ENCODE measurements at places on chromosomes 6 and 20.

GRCh38 chr20:50649590-50649989, 41.8 kb downstream of the RIPOR3 start:
- DNase-seq: no peak

GRCh38 chr6:130617658-130618057, 209.5 kb upstream of the SMLR1 start:
- DNase-seq: no peak

DNA sequence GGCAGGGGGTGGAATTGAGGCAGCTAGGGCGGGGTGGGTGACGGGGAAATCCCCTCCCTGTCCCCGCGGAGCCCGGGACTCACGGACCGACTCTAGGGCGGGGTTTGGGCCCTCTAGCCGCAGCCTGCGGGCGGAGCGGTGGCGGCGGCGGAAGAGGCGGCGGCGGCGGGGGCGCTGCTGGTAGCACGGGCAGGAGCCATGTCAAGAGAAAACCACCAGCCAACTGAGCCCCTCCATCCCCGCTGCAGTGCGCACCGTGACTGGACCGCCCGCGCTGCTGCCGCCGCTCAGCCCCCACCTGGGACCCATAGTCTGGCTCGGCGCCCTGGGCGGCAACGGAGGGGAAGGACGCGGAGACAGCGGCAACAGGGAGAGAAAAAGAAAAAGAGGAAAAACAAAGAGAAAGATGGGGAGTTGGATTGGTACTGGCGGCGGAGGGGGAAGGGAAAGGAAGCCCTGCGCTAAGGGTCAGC, 1.2 kb upstream of the C6orf62 start:
- DNase-seq: peak; percentile 77

GRCh38 chr20:37723668-37724067, 29.8 kb downstream of the CTNNBL1 start:
- no peak for DNase-seq

GRCh38 chr6:43246301-43247113, 3.2 kb downstream of the TTBK1 start:
- no peak for DNase-seq

DNA sequence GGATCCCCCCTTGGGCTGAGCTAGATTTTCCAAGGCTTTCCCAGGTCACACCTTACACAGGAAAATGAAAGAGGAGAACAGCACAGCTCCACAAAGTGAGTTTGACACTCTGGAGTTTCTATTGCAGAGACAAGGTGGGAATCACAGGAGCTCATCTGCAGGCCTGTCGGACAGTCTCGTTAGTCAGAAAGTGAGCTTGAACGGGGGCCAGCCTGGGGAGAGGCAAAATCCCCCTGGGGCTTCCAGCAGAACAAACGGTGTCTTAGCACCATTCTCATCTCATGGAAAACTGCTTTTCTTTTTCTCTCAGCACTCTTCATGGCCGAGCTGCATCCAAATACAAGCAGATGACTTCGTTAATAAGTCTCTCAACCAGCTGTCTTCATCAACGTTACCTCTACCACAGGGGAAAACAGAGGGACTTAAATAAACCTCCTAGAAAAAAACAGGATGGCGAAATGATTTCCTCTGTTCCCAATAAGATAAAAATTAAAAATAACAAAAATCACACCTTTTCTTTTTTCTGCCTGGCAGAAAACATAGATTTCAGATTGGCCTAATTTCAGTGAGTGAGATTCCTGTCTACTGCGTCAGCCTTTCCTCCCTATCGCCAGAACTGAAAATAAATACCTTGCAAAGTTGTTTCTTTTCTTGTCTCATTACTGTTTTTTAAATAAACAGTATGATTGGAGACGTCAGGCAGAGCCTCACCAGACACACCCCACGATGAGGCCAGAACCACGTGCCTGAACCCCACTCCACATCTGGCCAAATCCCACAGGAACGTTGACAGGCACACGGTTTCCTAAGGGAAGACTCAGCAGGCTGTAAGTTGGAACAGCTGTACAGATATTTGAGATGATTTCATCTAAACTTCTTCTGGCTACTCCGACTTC, 219.0 kb downstream of the TTLL2 start:
- no peak for DNase-seq

DNA sequence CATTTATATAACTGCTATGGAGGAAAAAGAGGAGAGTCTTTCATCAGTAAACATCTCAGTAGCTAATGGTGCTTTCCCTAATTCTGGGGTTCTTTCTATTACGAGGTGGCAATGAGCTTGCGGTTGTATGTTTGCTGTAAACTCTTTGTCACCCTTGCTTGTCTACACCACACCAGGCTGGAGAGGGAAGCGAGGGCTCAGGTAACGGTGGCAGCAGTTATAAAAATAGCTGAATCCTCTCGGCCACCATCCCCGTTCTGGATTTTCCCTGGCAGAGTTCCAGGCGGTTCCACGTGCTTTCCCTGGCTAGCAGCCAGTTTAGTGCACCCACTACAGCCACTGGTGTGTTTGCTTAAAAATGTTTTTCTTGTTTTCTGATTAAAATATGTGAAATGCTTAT, 39.0 kb downstream of the MAS1 start:
- peak; percentile 55 for DNase-seq

GRCh38 chr6:38739532-38739931, 24.4 kb downstream of the DNAH8 start:
- no peak for DNase-seq

- no peak for DNase-seq
Observed at GRCh38 chr20:2955257-2955970, 82.1 kb downstream of the PTPRA start.

DNA sequence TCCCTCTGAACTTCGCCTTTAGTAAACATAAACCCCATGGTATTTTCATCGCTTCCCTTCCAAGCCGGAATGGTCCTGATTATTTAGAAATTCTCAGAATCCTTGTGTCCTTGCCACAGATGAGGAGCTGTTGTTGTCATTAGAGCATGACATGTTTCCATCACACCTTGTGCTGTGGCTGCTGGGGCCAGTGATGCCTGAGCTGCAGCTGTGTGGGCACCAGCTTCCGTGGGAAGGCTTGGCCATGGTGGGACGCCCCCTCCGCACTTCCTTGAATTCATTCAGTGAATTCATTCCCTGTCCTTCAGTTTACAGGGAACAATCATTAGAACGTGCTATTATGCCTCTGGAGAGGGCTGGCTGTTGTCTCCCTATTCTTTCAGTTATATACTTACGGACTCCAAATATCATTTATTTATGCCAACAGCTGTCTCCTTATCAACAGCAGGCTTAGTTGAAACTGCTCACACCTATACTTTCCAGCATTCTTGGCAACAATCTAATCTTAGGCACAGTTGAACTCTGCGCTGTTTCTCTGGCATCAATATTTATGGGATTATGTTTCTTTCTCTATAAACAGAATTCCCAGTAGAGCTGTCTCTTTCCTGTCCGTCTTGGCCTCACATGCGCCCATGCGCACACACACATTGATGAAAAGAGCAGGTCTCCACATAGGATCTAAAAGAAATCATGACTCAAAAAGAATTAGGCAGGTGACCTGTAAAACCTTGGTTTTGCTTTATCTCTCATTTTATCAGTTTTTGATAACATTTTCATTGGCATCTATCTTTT, 9.0 kb downstream of the ADGRF1 start:
- DNase-seq: no peak

GRCh38 chr6:13511913-13512717, 24.7 kb upstream of the GFOD1 start:
- no peak for DNase-seq

GRCh38 chr20:44644667-44645131, 6.8 kb downstream of the ADA start:
- peak; percentile 70 for DNase-seq

DNA sequence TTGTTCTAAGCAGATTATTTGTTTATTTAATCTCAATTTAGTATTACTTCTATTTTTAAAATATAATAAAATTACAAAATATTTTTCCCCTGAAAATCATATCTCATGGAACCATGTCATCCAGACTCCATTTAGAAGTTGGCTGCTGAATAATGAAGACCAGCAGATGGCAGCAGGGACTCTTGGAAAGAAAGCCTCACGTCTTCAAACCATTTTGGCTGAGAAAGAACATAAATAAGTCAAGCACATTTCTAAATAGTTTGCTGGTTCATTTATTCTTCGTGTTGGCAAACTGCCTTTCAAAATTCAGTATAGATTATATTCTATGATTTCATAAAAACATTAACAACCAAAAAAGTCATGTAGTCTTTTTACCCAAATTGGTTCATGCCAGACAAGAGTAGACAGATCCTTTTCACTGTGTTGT, 71.7 kb downstream of the RCAN2 start:
- DNase-seq: no peak

GRCh38 chr6:43268355-43268700, 25.0 kb downstream of the TTBK1 start:
- DNase-seq: no peak

GRCh38 chr20:4111440-4112411, 96.4 kb upstream of the RNF24 start:
- no peak for DNase-seq

GRCh38 chr20:50545126-50545525, 34.9 kb downstream of the PTPN1 start:
- DNase-seq: no peak

DNA sequence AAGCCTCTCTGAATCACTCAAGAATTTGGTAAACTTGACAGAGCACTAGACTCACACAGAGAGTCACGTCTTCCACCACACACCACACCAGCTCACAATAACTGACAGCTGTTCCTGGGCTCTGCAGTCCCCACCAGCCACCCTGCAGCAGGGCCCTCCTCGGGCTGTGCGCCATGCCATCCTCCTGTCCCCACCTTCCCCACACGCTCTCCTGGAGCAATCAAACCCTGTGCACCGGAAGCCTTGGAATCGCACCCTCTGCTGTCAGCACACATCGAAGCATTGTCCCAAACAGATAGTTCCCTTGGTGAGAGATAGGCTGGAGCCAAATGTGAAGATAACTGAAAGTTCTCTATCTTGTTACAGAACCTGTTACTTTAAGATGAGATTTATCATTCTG, 191.0 kb downstream of the TBXT start:
- DNase-seq: no peak

DNA sequence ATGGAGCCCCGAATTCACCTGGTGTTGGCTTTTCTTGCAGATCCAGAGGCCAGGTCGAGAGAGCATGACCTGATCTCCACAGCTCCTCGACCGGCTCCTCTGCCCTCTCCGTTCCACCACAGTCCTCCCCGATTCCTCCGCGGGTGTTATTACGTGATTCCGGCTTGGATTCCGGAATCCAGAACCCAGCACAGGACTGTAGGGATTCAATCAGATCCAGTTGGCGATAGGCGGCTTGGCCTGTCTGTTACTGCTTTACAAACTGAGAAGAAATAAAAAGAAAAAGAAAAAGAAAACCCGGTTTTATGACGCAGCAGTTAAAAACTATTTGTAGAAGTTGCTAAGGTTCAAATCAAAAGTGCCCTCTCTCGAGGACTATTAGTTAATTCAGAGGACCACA, 222.7 kb downstream of the EYA2 start:
- DNase-seq: no peak

- DNase-seq: no peak
Observed at GRCh38 chr6:161085246-161085645, 93.7 kb downstream of the MAP3K4 start.

DNA sequence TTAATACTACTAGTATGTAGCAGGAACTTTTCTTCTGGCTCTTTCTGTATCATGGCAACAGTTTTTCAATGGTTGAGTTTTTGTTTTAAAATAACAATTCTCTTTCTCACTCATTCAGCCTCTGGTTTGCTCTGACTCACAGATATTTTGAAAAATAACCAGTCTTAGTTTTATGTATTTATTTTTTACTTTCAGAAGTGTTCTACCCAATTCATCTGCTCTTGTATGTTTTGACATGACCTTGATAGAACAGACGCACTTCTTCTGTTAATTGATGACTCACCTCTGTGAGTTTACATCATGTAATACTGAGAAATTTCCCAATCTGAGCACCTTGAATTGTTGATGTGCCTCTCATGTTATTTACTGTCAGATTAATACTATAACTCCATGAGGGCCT, 178.9 kb downstream of the SASH1 start:
- DNase-seq: no peak

GRCh38 chr6:160071805-160072690, 49.6 kb upstream of the SLC22A1 start:
- DNase-seq: no peak

- no peak for DNase-seq
Observed at GRCh38 chr20:25476106-25477013, 68.9 kb downstream of the GINS1 start.

GRCh38 chr6:162539321-162539720, 188.2 kb downstream of the PRKN start:
- DNase-seq: no peak
